ENCODE measurements at places on chromosomes 11 and 22.

GRCh38 chr11:78195917-78196560 is 7.3 kb downstream of the USP35 start:
- no peak for DNase-seq

DNA sequence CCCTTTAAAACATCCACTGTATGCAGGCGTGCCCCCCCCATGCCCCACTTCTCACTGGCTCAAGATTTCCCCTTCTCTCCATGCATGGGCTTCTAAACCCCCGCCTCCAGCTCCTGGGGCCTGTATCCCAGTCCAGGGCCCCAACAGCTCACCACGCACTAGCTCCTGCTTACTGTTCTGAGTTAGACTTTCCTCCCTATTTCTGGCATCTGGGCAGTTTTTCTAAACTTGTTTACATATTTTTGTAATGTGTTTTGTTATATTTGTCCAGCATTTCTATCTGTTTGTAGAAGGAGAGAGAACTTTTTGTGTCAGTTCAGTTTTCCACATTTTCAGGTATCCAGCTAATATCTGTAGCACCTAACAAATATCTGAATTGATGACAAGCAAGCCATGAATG is 178.5 kb downstream of the SPON1 start:
- no peak for DNase-seq

GRCh38 chr11:80104191-80104590 is 663.4 kb upstream of the TENM4 start:
- no peak for DNase-seq

DNA sequence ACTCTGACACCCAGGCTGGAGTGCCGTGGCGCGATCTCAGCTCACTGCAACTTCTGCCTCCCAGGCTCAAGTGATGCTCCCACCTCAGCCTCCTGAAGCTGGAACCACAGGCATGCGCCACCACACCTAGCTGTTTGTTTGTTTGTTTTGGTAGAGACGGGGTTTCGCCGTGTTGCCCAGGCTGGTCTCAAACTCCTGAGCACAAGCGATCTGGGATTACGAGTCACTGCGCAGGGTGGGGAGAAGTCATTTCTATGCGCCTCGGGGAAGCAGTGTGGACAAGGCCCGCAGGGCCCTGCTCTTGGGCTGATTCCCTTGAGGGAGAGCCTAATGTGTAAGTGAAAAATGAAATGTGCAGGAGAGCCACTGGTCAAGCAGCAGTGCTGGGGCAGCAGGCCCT is 19.6 kb upstream of the SEPTIN5 start:
- DNase-seq: no peak

GRCh38 chr11:71447791-71448256 is 369 bp downstream of the DHCR7 start:
- peak; percentile 34 for DNase-seq

GRCh38 chr11:68994161-68994893 is 13.5 kb upstream of the MRGPRD start:
- DNase-seq: no peak

DNA sequence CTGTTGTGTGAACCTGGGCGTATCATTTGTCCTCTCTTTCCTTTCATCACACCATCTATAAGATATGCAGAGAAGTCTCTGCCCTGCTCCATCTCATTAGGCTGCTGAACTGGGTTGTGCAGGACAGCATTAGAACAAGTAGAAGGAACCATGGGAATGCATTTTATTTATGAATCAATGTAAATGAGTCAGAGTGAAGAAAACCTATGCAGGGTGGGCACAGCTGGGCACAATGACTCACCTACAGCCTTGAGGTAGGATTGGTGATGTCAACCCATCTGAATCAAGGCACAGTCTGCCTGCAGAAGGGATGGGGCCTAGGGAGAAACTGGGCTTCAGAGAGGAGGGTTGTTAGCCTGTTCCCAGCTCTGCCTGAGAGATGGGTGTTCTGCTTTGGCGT is 123.4 kb downstream of the CSNK2A3 start:
- no peak for DNase-seq

- DNase-seq: no peak
Measured at GRCh38 chr11:20251496-20251895, 91.2 kb upstream of the DBX1 start.

DNA sequence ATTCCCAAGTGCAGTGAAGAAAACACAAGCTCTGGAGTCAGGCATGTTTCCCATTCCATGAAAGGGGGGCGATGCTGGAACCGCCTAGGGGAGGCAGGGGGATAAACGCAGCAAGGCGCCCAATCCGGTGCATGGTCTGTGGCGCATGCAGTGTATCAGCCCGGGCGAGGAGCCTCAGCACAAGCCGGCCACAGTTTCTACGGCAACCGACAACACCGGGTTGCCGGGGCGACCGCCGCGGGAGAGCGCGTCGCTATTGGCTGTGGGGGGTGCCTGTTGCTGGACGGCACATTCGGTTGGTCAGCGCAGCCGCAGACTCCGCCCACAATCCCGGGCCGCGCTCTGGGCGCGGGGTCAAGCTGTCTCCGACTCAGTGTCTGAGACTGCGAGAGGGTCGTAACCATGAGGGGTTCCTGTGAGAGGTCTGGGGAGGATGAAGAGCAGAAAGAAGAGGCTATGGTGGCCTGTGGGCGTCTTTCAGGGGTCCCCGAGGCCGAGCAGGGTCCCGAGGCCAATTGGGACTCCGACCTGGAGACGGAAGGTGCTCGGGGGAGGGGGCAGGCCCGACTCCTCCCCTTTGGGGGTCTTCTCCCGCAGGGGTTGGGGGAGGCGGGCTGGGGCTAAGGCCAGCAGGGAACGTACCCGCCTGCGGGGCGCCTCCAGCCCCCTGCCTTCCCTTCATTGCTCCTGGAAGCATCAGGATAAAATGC is at the start of gene LRRC74B:
Gene LRRC74B, plus strand, starts transcription at position 362 of the 710 bp plus-strand sequence. Its CDS starts 41 bp downstream, at position 403.
- DNase-seq: peak; percentile 88

DNA sequence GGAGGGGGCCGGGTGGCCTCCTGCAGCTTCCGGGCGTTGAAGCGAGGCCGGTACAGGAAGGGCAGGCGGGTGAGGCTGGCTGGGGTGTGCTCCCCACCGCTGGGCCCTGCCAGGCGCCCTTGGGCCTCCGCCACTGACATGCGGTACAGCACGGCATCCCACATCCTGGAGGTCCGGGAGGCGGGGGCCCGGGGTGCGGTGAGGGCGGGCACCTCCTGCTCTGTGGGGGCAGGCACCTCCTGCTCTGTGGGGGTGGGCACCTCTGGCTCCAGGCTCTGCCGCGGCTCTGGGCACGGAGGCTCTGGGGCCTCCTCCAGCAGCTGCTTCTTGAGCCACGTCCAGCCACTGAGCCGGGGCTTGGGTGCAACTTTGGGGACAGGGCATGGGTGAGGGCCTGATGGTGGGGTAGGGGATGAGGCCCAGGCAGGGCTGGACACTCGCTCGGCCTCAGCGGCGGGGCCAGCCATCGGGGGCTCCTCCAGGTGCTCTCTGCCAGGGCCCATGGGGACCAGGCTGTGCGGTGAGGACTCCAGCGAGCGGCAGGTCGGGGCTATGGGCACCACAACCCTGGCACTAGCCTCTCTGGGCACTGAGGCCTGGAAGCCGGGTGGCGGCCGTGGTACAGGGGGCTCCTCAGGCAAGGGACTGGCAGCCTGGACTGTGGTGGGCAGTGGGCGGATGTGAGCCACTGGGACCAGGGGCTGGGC is 2.3 kb downstream of the PRR33 start:
- DNase-seq: no peak

DNA sequence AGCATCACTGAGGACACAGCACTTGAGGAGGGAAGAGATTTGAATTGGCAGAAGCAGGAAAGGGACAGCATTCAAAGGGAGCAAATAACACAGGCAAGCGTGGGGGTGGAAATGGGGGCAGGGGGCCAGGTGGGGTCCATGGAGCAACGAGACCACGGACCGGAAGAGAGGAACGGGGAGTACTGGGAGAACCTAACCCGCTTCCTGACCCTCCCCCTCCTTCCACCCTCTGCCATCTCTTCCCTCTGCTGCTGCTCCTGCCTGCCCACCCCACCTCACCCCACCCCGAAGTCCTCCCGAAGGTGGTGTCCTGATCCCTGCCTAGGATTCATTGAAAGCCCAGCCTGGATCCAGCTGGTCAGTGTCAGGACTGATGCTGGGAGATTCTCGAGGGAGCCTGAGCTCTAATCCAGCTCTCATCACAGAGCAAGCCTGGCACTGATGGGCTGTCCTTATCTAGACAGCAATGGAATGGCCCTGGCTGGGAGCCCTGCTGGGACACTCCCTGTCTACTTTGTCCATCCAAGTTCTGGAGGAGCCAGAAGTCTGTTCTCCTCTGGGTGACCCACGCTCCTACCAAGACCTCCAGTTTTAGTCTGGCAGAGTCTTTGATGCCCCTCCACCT is 105.0 kb downstream of the TRIM29 start:
- no peak for DNase-seq

DNA sequence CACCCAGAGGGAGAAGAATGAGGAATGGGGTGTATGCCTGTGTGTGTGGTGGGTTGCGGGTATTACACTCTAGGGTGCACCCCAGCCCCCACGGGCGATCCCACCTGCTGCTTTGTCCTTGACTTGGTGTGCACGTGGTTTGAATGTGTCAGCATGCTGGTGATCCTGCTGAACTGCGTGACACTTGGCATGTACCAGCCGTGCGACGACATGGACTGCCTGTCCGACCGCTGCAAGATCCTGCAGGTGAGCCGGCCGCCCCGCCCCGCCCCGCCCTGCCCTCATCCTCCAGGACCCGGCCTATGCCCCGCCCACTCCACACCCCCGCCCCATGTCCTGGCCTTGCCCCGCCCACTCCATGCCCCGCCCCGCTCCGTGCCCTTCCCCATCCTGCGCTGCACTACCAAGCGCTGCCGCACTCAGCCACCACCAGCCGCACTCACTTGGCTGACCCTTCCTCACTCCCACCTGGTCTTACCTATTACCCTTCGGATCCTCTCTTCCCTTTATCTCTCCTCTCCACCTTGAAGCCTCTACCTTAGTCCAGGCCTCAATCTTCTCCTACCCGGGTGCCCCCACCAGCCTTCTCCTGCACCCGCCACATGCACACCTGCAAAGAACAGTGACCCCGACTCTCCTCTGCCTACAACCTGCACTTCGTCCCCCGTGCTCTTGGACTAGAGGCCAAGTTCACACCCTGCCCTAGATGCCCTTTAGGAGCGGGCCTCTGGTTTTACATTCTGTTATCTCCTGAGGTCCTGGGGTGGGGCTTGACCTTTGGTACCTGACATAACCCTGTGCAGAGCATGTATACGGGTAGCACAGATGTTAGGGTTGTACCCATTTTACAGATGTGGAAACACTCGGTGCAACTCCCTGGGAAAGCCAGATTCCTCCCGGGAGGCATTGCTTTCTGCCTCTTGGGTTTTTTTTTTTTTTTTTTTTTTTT is 27.7 kb downstream of the CACNA1I start:
- peak; percentile 92 for DNase-seq

GRCh38 chr11:134599299-134599771 is 187.3 kb upstream of the B3GAT1 start:
- no peak for DNase-seq

- DNase-seq: no peak
Measured at GRCh38 chr22:21827628-21828267, 39.7 kb downstream of the MAPK1 start.

DNA sequence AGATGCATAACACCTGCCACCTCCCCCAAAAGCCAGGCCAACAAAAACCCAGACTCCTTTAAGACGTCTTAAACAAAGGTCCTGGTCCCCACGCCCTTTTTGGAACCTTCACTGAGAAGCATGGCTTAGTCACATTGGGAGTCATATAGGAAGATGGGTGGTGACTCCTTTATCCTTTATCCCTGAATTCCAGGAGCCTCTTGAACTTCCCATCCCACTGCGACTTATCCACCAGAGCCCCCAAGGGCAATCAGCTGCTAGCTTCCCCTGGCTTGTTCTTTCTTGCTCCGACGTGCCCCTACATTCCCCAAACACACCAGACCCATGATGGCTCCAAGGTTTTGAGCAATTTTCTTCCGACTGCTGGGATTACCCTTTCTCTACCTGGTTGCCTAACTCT is 567.0 kb upstream of the CADM1 start:
- no peak for DNase-seq

- DNase-seq: no peak
Measured at GRCh38 chr11:67281552-67282150, 7.5 kb upstream of the ANKRD13D start.

DNA sequence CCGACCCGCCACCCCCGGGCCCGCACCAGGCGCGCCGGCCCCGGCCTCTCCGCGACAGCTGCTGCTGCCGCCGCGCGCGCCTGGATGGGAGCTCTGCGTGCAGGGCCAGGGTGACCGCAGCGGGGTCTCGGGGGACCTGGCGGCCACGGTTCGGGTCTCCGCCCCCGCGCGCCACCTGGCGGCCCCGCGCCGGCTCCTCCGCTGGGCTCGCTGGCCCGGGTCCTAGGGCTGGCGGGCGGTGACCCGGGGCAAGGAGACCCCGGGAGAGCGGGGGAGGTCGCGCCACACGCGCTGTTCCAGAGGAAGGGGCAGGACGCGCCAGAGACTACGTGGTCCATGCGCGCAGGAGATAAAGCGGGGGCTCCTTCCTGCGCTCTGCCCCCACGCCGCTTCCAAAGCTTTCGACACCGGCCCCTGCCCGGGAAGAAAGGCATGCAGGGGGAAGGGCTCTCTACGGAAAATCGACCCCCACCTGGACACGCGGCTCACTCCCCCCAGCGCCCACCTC is 562 bp downstream of the SHANK2 start:
- DNase-seq: peak; percentile 55

- no peak for DNase-seq
Measured at GRCh38 chr11:73761403-73761945, 600 bp upstream of the RAB6A start.

DNA sequence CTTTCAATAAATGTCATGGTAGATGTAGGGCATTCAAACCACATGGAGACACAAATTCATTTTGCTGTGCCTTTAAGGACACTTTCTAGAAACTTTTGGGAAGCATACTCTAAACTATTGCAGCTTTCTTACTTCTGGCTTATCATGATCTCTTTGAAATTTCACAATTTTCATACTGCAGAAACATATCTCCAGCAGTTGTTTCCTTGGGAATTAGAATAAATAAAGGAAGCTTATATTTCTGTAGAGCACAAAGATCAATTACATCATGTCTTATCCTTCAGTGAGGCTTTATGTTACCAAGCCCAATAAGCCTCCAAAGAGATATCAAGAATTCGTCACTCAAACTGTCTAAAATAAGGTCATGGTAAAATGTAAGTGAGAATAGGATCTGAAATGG is 74.5 kb upstream of the RAB38 start:
- DNase-seq: no peak

DNA sequence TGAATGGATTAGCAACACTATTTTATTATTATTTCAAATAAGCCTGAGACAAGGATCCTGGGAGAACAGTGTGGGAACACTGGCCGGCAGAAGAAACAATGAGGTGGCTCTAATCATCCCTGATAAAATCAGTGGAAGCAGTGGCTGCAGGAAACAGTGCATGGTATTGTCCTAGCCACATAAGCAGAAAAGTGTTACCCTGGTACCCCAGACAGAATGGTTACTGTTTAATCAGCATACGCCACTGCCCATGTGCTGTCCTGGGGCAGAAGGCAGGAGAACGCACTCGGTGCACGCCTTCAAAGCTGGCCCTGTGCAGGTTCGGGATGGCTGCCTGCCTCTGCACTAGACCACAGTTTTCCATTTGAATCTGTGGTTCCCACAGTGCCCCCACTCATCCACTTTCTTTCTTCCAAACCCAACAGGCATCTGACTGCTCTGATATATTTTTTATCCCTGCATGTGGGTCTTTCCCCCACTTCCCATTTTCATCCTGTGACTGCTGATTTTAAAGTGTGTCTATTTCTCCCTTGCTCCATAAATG is 25.7 kb downstream of the OPCML start:
- DNase-seq: no peak
